ENCODE measurements at places on chromosomes 5 and 9. TPM values are rescaled to one million over a fixed set of nuclear protein-coding genes. Genes with fewer than 3 reads are reported as not detected.

Gene CDH6
- 3.4 TPM for total RNA-seq

Gene SPATA31A7
- total RNA-seq = not detected

Gene HAVCR1
- not detected for total RNA-seq

Gene FIBCD1
- 0.56 TPM for total RNA-seq

Gene SPATA31C1
- not detected for total RNA-seq

Gene DOCK8
- 3.0 TPM for total RNA-seq

Gene ADAMTS2
- 1.3 TPM for total RNA-seq

DNA sequence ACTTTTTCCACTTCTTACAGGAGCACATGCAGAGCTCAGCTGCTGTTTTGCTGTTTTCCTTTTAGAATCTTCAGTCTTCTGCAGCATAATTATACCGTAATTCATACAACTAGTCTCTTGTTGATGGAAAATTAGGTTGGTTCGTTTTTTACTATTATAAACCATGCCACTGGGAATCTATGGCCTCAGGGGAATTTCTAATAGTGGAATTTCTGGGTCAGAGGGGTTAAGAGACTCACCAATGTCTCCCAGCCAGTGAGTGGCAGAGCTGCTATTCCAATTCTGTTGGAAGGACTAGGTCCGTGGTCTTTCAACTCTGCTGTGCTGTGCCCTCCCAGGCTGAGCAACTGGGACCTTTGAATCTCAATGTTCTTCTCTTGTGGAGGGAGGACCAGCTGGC lies 282.5 kb downstream of the ZSWIM6 start:
- H3K27ac ChIP-seq = no peak overlapping the region
- no peaks in the 10 kb centered on the region for H3K36me3 ChIP-seq
- no peak for DNase-seq
- no peak overlapping the region for H3K4me3 ChIP-seq
- no peaks in the 10 kb centered on the region for H3K27me3 ChIP-seq

- H3K27me3 ChIP-seq = no peaks in the 10 kb centered on the region
- DNase-seq = no peak
- H3K36me3 ChIP-seq = no peaks in the 10 kb centered on the region
- no peaks in the 10 kb centered on the region for H3K4me1 ChIP-seq
- no peak overlapping the region for H3K27ac ChIP-seq
- no peak overlapping the region for H3K4me3 ChIP-seq
Observed at GRCh38 chr9:86713470-86713869, 233.8 kb downstream of the GAS1 start.

DNA sequence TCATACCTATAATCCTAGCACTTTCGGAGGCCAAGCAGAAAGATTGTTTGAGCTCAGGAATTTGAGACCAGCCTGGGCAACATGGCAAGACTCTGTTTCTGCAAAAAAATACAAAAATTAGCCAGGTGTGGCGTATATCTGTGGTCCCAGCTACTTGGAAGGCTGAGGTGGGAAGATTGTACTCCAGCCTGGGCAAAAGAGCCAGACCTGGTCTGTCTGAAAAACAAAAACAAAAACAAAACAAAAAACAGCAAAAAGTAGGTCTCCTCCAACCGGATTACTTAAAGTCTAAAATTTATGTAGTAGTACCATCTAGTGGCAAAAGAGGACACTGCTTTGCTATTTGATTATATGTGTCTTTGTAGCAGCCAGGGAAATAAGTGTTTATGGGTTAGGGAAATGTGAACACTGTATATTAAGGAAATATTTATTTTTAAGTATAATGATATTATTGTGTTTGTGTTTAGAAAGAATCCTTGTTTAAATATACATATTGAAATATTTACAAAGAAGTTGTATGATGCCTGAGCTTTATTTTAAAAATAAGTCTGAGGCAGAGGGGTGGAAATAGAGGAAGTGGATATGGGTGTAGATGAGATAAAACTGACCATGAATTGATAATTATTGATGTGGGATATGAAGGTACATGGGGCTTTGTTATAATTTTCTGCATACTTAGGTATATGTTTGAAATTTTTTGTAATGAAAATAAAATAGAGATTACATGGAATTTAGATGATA lies 20.0 kb downstream of the APC start:
- H3K4me1 ChIP-seq = peaks cover 6% of the 10 kb centered on the region
- no peaks in the 10 kb centered on the region for H3K27me3 ChIP-seq
- peaks cover 44% of the 10 kb centered on the region for H3K36me3 ChIP-seq
- H3K4me3 ChIP-seq = no peak overlapping the region
- DNase-seq = no peak

DNA sequence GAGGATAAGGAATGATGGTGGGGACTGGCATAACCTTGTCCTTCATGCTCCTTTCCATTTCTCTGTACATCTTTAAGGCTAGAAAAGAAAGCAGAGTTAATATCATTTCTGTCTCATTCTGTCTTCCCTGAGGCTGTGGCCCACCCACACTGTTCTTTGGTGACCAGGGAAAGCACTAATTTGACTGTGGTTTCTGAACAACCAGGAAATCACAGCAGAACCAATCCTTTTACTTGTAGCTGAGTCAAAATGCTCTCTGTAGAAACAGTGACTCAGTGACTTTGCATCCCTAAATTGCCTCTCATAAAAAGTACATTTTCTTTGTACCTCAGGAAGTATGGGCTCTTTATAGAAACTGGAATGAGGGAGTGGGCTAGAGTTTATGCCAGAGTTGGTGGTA lies 28.1 kb downstream of the IL33 start:
- no peak overlapping the region for H3K27ac ChIP-seq
- no peak for DNase-seq
- no peaks in the 10 kb centered on the region for H3K4me1 ChIP-seq
- no peak overlapping the region for H3K4me3 ChIP-seq
- H3K36me3 ChIP-seq = no peaks in the 10 kb centered on the region

DNA sequence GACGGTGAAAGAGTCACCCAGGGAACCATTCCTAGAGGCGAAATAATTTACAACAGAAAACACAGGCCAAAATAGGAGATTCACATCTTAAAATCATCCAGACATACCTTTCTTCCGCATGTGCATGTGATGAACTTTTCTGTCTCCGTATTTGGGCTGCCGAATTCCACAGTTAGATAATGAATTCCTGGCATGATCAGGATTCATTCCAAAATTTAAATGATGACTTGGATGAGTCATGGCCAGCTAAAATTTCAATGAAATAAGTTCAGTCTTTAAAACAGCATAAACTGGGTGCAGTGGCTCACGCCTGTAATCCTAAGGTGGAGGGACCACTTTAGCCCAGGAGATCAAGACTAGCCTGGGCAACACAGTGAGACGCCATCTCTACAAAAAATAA lies 82.7 kb downstream of the DROSHA start:
- H3K27ac ChIP-seq = no peak overlapping the region
- no peak overlapping the region for H3K4me3 ChIP-seq
- peaks cover 21% of the 10 kb centered on the region for H3K36me3 ChIP-seq

DNA sequence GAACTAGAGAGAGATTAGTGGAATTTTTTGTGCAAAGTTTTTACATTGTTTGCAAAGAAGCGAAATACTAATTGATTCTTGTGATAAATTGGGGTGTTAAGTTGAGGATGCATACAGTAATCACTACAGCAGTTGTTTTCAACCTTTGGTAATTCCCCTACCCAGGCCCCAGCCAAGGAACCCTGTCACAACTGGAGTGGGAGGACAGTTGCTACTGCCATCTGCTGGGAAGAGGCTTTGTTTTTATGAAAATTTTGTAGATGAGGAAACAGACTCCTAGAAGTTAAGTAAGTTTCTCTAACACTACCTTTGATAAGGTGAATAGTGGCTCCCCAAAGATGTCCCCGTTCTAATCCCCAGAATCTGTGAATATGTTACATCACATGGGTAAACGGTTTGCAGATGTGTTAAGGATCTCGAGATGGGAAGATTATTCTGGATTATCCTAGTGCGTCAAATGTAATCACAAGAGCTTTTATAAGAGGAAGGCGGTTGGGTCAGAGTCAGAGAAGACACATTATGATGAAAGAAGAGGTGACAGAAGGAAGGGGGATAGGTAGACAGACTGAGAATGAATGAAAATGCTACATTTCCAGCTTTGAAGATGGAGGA lies 34.0 kb upstream of the PPP1R2B start:
- DNase-seq = peak; percentile 11
- H3K36me3 ChIP-seq = no peaks in the 10 kb centered on the region
- H3K4me3 ChIP-seq = no peak overlapping the region
- no peaks in the 10 kb centered on the region for H3K27me3 ChIP-seq
- H3K4me1 ChIP-seq = no peaks in the 10 kb centered on the region

- no peak overlapping the region for H3K4me3 ChIP-seq
- H3K27ac ChIP-seq = no peak overlapping the region
- no peak for DNase-seq
- no peaks in the 10 kb centered on the region for H3K27me3 ChIP-seq
Observed at GRCh38 chr5:14415024-14415697, 166.4 kb upstream of the OTULINL start.

GRCh38 chr5:173293817-173294672 lies 34.2 kb downstream of the STC2 start:
- no peaks in the 10 kb centered on the region for H3K27me3 ChIP-seq
- peaks cover 8% of the 10 kb centered on the region for H3K4me1 ChIP-seq

GRCh38 chr5:164277720-164278119 lies 772.3 kb downstream of the MAT2B start:
- H3K27me3 ChIP-seq = no peaks in the 10 kb centered on the region
- H3K4me1 ChIP-seq = no peaks in the 10 kb centered on the region
- no peak overlapping the region for H3K27ac ChIP-seq
- H3K36me3 ChIP-seq = no peaks in the 10 kb centered on the region
- H3K4me3 ChIP-seq = no peak overlapping the region

- no peaks in the 10 kb centered on the region for H3K27me3 ChIP-seq
- DNase-seq = no peak
- no peaks in the 10 kb centered on the region for H3K36me3 ChIP-seq
- H3K4me3 ChIP-seq = no peak overlapping the region
Observed at GRCh38 chr5:29214839-29215238, 1978.6 kb upstream of the CDH6 start.

DNA sequence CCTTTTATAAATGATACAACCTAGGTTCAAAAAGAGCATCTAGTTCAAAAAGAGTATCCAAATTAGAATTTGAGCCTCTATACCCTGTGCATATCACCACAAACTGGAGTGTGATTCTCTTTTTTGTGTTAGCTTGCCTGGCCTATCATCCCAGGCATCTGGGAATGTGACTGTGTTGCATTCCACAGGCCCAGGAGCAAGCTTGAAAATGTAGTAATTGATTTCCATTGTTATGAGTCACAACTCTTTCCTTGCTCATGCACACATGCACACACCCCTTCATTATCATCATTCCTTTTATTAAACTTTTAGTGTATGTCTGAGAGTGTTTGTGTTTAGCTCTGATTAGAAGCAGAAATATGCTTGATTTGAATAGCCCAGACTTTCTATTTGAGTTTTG lies 75.2 kb downstream of the FCHO2 start:
- no peak overlapping the region for H3K4me3 ChIP-seq
- DNase-seq = no peak
- no peaks in the 10 kb centered on the region for H3K27me3 ChIP-seq
- peaks cover 8% of the 10 kb centered on the region for H3K36me3 ChIP-seq
- no peak overlapping the region for H3K27ac ChIP-seq
- H3K4me1 ChIP-seq = no peaks in the 10 kb centered on the region

DNA sequence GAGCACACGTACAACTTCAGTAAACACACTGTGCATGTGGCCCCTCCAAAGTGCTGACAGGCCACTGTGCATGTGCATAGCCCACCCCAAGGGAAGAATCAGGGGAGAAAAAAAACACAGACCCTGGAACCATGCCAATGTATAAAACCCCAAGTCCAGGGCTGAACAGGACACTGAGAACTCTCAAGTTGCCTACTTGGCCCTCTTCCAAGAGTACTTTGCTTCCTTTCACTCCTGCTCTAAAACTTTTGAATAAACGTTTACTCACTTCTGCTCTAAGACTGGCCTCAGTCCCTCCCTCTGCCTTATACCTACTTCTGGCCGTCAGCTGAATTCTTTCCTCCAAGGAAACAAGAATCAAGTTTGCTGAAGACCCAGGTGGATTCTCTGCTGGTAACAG lies 77.7 kb upstream of the NFIB start:
- H3K27me3 ChIP-seq = no peaks in the 10 kb centered on the region
- no peak overlapping the region for H3K27ac ChIP-seq
- H3K4me1 ChIP-seq = no peaks in the 10 kb centered on the region
- H3K36me3 ChIP-seq = no peaks in the 10 kb centered on the region
- H3K4me3 ChIP-seq = no peak overlapping the region

DNA sequence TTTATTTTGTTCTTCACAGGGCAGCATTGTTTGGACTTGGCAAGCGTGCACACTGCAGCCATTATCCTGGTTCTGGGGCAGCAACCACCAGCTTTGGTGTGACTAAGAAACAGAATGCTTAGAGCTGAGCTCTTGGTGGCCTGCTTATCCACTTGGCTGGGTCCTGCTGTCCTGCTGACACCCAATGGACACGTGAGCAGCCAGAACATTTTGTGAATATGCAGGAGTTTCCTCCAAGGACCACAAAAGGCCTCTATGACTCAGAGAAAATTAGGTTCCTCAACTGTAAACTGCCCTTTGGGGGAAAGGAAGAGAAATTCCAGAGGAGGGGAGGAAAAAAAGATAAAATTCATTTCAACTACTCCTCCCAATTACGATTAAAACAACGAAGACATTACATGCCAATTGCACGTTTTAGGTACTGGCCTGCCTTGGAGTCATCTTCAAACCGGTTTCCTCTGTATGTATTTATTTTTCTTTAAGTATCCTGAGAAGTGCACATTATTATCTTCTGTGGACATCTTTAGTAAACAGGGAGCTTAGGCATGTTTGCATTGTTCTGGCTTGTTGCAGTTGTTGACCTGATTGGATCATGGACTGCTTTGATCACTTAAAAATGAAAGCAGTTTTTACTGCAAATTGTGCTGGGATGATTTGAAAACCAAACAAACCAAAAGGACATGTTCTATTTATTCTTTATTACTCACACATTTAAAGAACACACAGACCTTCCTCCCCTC lies 82.3 kb upstream of the TLE4 start:
- H3K27ac ChIP-seq = no peak overlapping the region
- DNase-seq = no peak
- H3K4me1 ChIP-seq = peaks cover 12% of the 10 kb centered on the region
- no peak overlapping the region for H3K4me3 ChIP-seq
- no peaks in the 10 kb centered on the region for H3K36me3 ChIP-seq

DNA sequence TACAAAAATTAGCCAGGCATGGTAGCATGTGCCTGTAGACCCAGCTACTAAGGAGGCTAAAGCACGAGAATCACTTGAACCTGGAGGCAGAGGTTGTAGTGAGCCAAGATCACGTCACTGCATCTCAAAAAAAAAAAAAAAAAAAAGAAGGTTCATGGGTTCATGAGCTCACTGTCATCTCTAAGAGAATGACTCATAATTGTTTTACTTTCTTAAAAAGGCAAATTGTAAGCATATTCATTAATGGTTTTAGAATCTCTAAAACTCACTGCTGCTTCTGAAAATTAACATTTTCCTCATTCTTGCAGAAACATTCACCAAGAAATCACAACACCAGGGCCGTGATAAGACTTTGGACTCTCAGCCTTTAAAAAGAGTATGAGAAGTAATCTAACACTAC lies 103.6 kb downstream of the GNA14 start:
- H3K36me3 ChIP-seq = no peaks in the 10 kb centered on the region
- H3K27ac ChIP-seq = no peak overlapping the region
- no peaks in the 10 kb centered on the region for H3K27me3 ChIP-seq

GRCh38 chr9:27371382-27371781 lies 74.4 kb upstream of the EQTN start:
- H3K27ac ChIP-seq = no peak overlapping the region
- no peaks in the 10 kb centered on the region for H3K36me3 ChIP-seq
- peaks cover 6% of the 10 kb centered on the region for H3K4me1 ChIP-seq
- no peak overlapping the region for H3K4me3 ChIP-seq
- DNase-seq = no peak
